ENCODE measurements at places on chromosomes 1 and 21. TPM values are rescaled to one million over a fixed set of nuclear protein-coding genes. Genes with fewer than 3 reads are reported as not detected.

The WLS gene
- 207 TPM for total RNA-seq

The S100A9 gene
- total RNA-seq, result not detected

The CCT8 gene
- total RNA-seq, result 132 TPM

The OR2T2 gene
- not detected for total RNA-seq

The SERTAD4 gene
- total RNA-seq, result 71.7 TPM

The FAM72C gene
- total RNA-seq, result not detected

The ICOSLG gene
- 5.2 TPM for total RNA-seq

The CD53 gene
- not detected for total RNA-seq

The TMEM240 gene
- total RNA-seq, result 3.6 TPM

The AKIRIN1 gene
- total RNA-seq, result 39.3 TPM

- DNase-seq, result no peak
Measured at GRCh38 chr1:153888533-153888932, 34.2 kb downstream of the GATAD2B start.

DNA sequence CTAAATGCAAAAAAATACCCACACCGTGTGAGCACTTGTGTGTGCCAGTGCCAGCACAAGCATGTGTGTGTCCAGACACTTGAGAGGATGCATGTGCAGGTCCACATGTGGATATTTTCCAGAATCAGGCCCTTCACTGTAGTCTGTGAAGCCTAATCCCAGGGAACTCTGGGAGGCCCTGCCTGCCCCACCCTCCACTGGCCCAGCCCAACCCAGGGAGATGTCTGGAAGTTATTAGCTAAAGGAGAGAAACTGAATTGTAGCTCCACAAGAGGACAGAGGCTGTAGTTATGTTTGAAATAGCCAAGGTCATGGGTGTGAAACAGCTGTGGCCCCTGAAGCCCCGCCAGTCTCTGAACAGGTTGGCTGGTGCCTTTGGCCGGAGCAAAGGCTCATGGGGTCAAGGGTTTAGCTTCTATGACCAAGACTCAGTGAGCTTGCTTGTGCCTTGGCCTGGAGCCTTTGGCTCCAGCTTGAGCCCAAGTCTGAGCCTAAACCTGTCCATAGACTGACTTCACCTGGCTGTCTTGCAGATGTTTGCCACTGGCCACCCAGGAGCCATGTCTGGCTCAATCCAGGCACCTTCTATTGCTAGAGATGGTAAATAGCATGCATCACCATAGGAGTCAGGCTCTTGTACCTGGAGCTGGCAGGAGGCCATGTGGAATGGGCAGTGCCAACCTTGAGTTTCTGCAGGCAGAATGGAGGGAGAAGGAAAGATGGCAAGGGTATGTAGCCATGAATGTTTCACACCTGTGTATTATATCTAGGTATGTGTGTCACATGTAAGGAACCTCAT lies 69.9 kb downstream of the TMEM53 start:
- peak; percentile 51 for DNase-seq

- DNase-seq, result no peak
Measured at GRCh38 chr1:184330875-184331274, 56.0 kb upstream of the C1orf21 start.

- no peak for DNase-seq
Measured at GRCh38 chr1:231523816-231524215, 4.7 kb upstream of the TSNAX start.

DNA sequence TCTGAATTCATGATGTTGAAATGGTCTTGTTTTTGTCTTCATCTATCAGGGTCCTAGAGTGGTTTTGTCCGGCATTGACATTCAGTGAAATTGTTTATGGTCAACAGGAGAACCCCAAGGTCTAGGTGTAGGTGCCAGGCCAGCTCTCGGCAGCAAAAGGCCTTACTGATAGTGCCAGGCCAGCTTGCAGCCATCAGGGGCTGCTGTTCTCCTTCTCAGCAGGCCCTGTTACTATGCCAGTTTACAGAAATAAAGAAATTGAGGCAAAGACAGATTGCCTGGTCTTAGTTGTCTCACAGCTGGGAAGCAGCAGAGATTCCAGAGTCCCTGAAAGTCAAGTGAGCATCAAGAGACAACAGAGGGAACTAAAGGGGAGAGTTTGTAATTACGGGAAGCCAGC lies 12.0 kb downstream of the HMGB4 start:
- no peak for DNase-seq

- DNase-seq, result no peak
Measured at GRCh38 chr21:45864436-45864835, 117.1 kb upstream of the COL6A1 start.

DNA sequence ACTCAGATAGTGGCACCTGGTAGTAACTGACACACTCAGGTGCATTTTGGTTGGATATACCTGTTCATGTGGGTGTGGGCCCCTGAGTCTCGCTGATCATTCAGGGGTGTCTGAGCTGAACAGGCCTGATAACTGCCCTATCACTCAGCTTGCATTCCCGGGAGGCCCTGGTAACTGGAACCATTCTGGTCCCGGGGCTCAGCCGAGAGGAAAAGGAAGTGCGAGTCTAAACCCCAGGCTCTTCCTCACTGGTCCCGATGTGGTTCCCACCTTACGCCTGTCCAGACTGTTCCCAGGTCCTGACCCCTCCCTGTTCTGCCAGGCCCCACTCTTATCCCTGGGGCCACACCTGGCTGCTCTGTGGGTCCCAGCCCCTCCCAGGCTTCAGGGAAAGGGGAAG lies 11.7 kb upstream of the CDK18 start:
- DNase-seq, result no peak

DNA sequence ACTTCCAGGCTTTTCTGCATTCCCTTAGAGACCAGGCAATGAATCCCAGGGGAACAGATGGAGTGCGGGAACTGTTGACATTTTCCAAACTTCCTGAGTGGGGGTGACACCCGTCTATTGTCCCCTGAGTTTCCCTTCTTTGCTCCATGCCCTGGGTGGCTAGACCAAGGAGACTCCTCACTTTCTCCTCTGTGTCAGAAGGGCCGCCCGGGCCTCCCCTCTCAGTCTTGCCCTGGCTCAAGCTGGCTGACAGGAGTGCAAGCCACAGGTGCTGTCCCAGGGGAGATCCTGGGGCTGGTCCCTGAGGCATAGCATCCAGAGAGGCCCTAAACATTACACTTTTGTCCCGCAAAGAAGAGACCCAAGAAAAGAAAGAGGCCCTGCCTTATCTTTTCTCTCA lies 62.8 kb downstream of the DDX20 start:
- DNase-seq, result no peak

GRCh38 chr1:47930210-47930840 lies 66.9 kb downstream of the TRABD2B start:
- no peak for DNase-seq

GRCh38 chr1:62682531-62682930 lies 5.7 kb downstream of the DOCK7 start:
- no peak for DNase-seq

- no peak for DNase-seq
Measured at GRCh38 chr1:60864722-60865121, 217.6 kb upstream of the NFIA start.

DNA sequence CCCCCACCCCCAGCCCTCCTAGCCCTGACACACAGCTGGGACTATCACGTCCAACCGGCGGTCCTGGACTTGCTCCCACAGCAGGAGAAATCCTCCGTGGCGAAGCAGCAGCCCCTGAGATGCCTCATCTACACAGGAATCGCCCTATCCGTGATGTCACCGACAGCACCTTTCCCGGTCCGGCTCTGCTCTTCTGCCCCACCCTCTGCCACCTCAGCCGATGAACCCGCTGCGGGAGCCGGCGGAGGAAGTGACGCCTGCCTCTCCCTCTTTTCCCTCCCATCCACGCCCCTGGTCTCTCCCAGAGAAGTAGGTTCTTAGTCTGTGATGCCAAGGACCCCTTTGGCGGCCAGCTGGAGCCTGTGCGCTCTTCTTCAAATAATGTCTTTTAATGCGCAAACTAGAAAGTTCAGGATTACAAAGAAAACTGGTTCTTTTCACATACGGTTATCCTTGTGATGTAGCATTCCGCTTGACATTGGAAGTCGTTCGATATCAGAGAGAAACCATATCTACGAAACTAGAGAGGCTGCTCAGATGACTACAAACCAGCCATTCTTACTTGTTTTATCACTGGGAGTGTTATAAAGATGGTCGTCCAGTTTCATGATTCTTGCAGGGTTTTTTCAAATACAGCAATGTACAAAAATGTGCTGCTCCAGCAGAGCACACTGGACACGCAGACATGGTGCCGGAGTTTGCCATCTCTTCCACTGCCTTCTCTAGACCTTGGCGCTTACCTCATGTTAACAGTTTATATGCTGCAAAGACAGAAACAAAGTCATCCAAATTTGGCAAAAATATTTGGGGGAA lies 120.3 kb downstream of the PPIAL4G start:
- DNase-seq, result no peak

GRCh38 chr1:22827666-22828483 lies 117.2 kb downstream of the EPHB2 start:
- DNase-seq, result no peak

GRCh38 chr1:155964193-155964592 lies 14.2 kb downstream of the ARHGEF2 start:
- DNase-seq, result no peak

DNA sequence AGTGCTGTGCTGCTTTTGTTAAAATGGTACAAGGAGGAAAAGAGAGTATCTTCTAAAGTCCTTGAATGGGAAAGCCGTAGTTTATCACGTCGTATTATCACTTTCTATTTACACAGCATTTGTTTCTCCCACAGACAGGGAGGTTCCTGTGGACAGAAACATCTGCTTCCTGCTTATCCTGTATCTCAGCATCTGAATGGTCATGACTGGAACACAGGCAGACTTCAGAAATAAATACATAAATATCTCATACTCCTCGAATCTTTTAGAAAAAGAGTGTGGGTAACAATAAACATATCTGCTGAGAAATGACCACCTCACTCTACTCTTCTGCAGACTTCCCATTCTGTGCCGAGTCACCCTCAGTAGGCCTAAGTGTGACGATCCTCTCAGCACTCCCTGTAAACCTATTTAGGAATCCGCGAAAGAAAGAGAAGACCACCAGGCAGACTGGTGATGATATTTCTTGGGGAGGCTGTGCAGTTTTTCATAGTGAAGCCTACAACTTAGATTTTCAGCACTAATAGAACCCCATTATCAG lies 393.5 kb downstream of the SMYD3 start:
- DNase-seq, result no peak

DNA sequence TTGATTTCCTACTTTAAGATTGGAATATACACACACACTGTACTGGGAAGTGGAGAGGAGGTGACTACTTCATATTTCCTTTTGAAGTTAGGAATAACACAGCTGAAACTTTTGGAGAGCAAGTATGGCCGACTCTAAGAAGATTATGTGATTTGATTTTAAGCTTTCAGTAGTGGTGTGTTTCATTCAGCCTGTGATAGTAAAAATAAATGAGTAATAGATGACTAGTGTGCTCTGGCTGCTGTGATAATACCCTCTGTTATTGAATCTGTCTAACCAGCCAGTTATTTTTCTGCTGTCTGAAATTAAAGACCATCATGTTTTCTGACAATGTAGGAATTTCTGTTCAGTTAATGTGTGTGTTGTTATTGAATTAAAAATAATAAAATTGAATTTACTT lies 48.3 kb downstream of the CTTNBP2NL start:
- no peak for DNase-seq

DNA sequence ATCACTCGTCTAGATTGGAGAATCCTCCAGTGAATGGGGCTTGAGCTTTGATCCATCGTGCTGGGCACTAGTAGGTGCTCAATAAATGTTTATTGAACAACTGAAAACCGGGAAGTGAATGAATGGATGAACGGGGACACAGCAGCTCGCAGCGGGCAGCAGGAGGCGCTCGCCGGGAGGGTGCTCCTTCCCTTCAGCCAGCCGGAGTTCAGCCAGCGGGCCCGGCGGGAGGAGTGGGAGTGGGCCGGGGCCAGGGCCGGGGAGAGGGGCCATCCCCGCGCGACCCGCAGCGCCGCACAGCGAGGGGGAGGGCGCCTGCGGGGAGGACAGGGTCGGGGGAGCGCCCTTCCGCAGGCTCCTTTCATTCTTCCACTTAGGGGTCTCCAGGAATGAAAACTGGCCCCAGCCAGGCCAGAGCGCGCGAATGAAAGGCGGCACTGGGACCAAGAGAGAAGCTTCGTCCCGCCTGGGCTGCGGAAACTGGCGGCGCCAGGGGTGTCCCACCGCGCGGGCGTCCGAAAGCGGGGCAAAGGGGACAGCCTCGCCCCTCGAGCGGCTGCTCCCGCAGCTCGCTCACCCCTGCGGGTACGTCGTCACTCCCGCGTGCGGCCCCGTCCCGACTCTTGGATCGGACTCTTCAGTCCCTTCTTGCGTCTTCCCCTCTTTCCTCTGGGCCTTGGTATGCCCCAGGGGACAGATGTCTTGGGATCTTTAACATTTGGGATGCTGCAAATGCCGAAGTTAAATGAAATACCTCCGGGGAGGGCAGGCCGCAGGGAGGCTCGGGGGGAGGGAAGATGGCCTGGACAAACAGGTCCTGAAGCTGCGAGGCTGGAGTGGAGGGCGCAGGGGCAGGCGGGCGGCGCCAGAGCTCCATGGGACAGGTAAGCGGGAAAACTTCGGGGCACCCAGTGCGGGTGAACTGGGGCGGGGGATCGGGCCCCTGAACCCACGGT lies 3.6 kb upstream of the INAVA start:
- DNase-seq, result no peak

DNA sequence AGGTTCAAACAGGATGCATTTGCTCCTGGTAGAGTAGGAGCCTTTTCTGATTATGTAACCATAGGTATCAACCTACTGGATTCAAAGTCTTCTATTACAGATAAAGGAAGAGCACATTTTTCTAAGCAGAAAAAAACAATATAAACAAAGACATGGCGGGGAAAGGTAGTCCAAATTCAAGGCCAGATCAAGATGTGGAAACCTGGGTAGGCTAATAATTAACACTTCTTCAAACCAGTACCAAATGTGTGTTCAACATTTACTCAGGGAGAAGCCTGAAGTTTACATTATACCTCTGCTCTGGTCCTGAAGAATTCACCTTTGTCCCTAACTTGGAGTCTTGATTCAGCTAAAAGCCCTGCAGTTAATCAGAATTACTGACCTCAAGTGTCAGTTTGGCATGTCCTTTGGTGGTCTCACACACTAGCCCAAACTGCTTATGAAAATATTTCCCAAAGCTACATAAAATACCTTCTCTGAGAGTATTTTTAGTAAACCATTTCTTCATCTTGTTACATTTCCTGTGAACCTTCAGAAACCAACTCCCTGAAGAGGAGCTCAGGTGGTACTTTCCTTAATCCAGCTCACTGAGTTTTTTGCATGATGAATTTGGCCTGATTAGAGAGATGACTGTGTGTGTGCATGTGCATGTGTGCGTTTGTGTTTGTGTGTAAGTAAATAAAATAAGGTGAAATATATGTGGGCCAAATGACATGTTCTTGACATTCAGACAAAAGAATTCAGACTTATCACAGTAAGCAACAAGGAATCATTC lies 70.2 kb downstream of the TOR3A start:
- DNase-seq, result no peak

- no peak for DNase-seq
Measured at GRCh38 chr1:93629101-93630059, 52.3 kb downstream of the BCAR3 start.

DNA sequence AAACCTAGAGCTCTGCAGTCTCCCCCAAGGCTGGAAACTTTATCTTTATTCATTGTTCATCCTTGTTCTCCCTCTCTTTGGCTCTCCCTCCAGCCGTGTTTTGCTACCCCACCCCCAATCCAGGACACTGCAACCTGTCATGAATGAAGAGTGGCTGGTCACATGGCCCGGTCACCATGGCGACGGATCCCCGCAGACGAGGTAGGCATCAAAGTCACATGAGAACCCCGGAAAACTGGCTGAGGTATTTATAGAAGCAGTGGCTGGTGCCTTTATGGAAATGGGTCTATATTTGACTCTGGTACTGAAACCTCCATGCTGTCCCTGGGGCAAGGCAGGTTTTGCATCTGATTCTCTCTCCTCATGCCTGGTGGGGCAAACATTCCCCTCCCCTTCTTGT lies 13.4 kb upstream of the SLC6A17 start:
- no peak for DNase-seq
